ENCODE measurements at places on chromosomes 1 and 21. TPM values are rescaled to one million over a fixed set of nuclear protein-coding genes. Genes with fewer than 3 reads are reported as not detected.

- DNase-seq, result no peak
These were observed 75.2 kb downstream of the NTPCR start for GRCh38 chr1:233025567-233025966.

- no peak for DNase-seq
These were observed 741.1 kb upstream of the B3GALT2 start for GRCh38 chr1:193927550-193927949.

DNA sequence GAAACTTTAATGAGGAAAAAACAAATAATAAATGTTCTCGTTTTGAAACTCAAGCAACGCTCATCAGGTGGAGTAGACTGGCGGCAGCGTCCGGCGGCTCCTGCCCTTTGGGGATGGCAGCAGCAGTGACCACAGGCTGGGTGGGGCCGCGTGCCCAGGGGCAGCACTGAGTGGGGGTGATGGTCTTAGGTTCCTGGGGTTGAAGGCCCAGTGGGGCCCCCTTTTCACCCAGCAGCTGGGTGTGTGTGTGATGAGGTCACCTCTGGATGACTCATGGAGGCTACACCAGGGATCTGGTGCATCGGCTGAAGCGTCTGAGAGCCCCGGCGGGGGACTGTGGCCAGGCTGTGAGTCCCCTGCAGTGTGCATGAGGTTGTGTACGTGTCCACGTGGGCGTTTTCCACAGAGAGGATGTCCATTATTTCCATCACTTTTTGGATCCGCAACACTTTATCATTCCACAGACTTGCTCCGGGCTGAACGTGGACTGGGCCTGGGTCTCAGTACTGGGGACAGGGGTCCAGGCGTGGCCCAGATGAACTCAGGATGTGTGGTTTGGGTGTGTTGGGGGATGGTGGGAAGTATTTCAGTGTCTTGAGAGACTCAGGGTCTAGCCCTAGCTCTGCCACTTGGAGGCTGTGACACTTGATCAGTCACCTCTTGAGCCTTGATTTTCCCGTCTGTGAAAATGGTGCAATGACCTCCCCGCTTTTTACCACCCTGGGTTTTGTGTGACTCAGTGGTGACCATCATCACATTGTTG is 25.6 kb downstream of the LDLRAP1 start:
- no peak for DNase-seq

- DNase-seq, result no peak
These were observed 13.6 kb downstream of the THAP3 start for GRCh38 chr1:6638226-6638625.

Gene HES2
- 0.32 TPM for total RNA-seq

GRCh38 chr1:184895086-184895485 is 79.2 kb downstream of the NIBAN1 start:
- DNase-seq, result no peak

Gene ELAVL4
- total RNA-seq, result not detected

GRCh38 chr1:204875255-204875654 is 4.6 kb downstream of the NFASC start:
- DNase-seq, result no peak

- peak; percentile 30 for DNase-seq
These were observed 14.9 kb downstream of the AADACL4 start for GRCh38 chr1:12658531-12659453.

DNA sequence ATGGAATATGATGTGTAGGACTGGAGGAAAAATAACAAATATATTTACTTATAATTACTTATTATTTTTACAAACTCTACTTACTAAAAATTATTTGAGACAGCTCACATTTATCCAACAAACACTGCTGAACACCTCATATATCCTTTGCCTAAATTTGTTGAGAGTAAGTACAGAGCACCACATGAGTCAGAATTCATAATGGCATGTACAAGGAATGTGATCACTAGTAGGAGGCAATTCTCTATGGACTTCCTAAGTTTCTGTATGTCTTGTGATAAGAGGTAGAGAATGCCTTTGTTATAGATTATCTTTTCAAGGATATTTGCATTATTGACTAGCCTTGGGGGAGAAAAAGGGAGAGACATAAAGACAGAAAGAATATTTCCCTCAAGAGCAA is 8.2 kb upstream of the ST6GALNAC3 start:
- no peak for DNase-seq

Gene ATP8B2
- total RNA-seq, result 39.7 TPM

DNA sequence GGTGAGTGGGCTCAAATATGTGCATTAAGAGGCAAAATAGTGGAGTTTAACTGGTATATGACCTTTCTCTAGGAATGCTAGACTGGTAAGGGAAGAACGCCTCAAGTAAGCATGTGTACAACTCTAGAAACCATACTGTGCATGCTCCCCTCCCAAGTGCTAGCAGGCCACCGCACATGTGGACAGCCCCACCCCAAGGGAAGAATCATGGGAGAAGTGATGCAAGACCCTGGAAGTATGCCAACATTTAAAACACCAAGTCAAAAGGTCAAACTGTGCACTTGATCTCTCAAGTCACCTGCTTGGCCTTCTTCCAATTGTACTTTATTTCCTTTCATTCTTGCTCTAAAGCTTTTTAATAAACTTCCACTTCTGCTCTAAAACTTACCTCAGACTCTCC is 120.4 kb downstream of the WDR3 start:
- no peak for DNase-seq

GRCh38 chr1:241992734-241993133 is 6.2 kb downstream of the MAP1LC3C start:
- DNase-seq, result no peak

GRCh38 chr1:213192026-213192425 is 141.0 kb downstream of the RPS6KC1 start:
- no peak for DNase-seq

DNA sequence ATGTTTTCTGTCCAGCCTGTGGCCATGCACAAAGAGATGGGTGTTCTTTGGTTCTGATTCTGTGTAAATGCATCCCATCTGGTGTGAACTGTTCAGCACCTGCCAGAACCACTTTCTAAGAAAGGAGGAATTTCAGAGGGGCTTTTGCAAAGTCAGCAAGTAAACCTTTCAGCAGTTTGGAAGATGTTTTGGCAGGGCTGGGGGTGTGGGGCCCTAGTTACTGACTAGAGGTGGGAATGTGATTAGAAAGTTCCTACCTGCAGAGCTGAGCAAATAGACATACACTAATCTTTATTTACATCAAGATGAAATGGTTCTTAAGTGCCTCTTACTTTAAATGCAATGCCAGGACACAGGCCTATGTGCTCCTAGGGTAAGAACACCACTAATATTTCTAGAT is 378.1 kb upstream of the USP24 start:
- no peak for DNase-seq

Gene MTMR11
- 0.45 TPM for total RNA-seq

DNA sequence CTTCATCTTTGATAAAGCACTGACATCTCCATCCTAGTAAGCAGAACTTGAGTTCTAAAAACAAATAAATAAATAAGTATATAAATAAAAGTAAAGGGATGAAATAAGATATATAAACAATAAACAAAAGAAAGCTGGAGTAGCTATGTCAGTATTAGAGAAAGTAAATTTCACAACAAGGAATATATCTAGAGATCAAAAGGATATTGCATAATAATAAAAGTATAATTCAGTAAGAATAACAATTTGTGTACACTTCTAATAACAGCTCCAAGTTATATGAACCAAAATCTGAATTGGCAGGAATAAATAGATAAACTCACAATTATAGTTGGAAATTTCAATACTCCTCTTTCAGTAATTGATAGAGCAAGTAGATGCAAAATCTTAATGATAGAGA is 9.8 kb upstream of the CENPF start:
- no peak for DNase-seq

- DNase-seq, result no peak
These were observed 49.0 kb downstream of the SYT2 start for GRCh38 chr1:202661136-202661845.

DNA sequence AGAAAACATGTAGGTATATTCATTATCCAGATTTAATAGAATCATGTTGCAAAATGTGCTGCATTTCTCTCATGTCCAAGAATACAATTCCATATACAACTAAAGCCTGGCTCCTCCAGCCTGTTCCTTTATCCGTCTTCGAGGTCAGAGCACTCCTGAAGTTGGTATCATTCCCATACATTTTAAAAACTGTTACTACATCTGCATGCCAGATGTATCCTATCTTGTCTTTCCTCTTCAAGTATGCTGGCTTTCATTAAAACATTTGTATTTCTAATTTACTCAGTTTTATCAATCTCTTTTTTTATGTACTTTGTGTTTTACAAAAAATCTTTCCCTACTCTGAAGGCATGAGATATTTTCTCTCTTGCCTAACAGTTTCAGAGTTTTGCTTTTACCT is 536.6 kb upstream of the USP24 start:
- no peak for DNase-seq

Gene SPRR2B
- not detected for total RNA-seq

GRCh38 chr1:77395051-77395450 is 113.2 kb downstream of the AK5 start:
- no peak for DNase-seq

DNA sequence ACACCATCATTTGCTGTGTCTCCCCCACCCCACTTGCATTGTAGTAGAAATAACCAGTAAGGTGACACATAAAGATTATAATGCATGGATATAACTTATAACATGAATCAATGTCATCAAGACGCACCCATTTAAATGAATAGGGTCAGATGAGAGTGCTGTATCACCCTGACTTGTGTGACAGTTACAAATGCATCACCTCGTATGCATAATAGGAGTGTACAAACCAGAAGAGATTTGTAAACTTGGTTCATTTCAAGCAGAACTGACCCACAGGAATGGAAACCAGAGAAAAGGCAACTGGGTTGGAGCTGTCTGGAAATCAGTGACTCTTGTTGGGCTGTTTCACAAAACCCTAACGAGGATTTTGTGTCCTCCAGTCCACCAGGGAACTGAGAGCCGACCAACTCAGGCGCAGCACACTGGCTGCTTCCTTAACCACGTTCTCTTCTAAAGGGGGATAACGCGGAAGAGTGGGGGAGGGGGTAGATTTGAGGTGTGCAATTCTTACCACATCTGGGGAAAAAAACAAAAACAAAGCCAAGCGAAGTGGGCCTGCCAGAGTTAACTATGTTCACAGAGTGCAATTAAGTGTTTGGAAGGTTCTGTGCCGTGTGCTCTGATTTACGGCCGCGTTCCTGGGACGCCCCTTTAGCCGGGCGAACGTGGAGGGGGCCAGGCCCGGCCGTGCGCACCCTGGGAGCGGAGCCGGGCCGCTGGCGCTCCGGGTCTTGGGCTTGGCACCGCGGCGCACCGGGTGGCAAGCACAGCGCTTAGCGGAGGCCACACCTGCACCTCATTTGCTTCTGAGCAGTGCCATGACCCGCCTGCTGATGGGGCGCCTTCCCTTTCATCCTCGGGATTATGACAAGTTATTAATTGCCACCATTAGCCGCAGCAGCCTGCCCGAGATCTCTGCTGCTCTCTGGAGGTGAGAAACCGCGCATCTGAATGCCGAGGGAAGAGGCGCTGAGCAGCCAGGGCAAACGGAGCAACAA is 248.8 kb upstream of the FOXD3 start:
- no peak for DNase-seq

Gene NPR1
- total RNA-seq, result 0.56 TPM

GRCh38 chr1:172497230-172497629 is 35.7 kb upstream of the SUCO start:
- no peak for DNase-seq

DNA sequence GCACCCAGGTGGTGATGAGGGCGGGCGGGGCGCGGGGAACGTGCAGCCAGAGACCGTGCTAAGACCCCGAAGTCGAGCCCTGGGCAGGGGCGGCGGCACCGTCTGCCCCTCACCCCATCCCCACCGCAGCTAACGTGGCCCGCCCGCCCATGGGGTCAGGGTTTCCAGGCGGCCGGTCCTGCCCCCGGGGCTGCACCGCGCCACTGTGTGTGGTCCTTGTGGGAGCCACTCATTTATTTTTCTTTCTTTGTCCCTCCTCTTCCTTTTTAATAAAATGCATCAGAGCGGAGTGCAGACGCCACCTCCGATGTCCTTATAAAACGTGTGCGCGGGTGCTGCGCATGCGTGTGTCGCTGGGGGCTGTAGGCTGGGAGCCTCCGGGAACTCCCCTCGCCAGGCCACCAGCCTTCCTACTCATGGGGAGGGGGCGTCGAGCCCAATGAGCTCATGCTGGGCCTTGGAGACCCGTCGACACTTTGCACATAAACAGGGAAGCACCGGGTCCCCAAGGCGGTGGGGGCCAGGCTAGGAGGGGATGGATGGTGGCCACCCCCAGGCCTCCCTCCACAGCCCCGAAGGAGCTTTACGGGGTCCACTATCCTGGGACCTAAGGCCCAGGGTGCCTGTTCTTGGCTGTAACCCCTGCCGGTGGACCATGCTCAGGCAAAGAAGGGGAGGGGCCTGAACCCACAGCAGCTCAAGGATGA is 59.9 kb downstream of the WNT9A start:
- DNase-seq, result no peak

GRCh38 chr1:201167041-201167991 is 13.0 kb upstream of the TMEM9 start:
- no peak for DNase-seq

GRCh38 chr21:18832950-18833349 is 429.4 kb upstream of the TMPRSS15 start:
- DNase-seq, result no peak

DNA sequence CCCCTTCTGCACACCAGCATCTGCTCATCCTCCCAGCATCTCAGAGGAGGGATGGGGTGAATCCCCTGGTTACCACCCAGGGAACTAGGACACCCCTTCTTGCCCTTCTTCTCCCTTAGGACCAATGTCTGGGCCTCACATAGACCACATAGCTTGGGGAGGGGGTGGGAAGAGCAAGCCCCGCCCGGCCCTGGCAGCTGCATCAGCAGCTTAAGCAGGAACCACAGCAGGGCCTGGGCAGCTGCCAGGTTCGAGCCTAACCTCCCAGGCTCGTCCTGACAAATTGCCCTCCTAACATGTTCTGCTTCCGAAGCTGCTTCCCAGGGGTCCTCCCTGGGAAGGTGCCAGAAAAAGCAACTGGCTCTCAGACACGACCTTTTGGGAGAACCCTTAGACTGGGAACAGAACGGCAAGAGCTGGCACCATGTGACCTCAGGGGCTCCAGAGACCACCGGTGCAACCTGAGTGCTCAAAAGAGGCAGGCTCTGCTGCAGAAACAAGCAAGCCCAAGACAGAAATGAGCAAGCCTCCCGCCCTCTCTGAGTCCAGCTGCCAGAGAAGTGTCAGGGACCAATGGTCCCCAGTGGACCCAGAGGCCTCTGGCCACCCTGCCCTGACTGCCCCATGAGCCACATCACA is 18.4 kb upstream of the CLSTN1 start:
- no peak for DNase-seq

DNA sequence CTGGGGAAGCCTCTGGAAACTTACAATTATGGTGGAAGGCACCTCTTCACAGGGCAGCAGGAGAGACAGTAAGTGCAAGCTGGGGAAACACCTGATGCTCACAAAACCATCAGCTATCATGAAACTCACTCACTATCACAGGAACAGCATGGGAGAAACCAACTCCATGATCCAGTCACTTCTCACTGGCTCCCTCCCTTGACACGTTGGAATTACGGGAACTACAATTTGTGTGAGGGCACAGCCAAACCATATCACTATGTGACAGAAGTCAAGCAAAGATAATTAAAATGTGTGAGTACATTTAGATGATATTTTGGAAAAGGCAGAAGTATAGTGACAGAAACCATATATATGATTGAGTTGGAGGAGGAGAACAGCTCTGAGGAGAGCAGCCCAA is 474.0 kb upstream of the OLFM3 start:
- DNase-seq, result no peak

GRCh38 chr1:1146026-1146425 is 27.7 kb upstream of the TTLL10 start:
- no peak for DNase-seq

GRCh38 chr1:10539411-10540043 is 64.8 kb downstream of the PEX14 start:
- DNase-seq, result no peak

Gene TCEANC2
- 6.8 TPM for total RNA-seq

Gene TRIM67
- total RNA-seq, result not detected

Measured in GM12878 (cell line).